ENCODE measurements at places on chromosomes 16 and 17.

- peak; percentile 56 for DNase-seq
These were observed 562 bp downstream of the ZC3H7A start for GRCh38 chr16:11796227-11797165.

DNA sequence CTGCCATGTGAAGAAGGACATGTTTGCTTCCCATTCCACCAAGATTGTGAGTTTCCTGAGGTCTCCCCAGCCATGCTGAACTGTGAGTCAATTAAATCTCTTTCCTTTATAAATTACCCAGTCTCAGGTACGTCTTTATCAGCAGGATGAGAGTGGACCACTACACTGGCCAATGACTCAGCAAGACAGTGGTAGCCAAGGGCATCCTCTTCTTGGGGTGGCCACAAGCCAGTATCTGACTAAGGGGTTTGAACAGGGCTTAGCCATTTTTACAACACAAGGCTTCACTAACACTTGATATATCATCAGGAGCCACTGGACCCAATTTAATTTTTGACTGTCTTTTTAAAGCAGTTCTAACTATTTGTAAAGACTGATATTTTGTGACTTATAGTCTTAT lies 21.1 kb upstream of the KRT24 start:
- no peak for DNase-seq

GRCh38 chr17:13297183-13297582 lies 279.4 kb upstream of the ELAC2 start:
- DNase-seq: peak; percentile 98

- DNase-seq: no peak
These were observed 2.5 kb downstream of the KRT17 start for GRCh38 chr17:41621916-41622315.

DNA sequence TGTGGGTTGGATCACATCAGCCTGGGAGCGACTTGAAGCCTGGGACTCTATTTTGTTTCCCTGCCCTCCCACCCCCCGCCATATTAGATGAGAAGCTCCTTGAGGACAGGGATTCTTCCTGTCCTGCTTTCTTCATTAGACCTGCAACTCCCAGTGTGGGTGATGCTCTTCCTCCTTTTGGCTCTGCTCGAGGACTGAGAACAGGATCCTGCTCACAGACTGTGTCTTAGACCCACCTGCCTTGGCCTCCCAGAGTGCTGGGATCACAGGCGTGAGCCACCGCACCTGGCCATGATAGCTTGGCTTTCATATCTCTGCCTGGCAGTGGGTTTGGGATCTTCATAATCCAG lies 21.5 kb upstream of the TNS4 start:
- no peak for DNase-seq

- DNase-seq: no peak
These were observed 170.7 kb downstream of the NTN1 start for GRCh38 chr17:9192010-9192409.

DNA sequence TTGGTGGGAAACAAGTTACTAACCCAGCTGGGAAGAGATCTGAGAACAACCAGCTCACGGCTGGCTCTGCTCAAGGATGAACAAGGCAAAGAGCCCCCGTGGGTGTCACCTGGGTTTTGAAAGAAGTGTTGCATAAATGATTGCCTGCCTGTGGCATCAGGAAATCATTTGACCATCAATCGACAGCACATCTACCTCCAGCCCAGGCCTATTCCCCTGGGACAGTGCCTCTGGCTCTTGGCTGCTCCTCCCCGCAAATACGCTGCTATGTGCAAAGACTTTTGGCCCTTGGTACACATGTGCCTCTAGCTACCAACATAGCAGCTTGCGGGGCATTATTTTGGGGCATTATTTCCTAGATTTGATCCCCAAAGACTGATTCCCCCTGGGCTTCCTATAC lies 39.4 kb upstream of the SMPD3 start:
- DNase-seq: no peak

GRCh38 chr17:50204431-50204830 lies 3.0 kb upstream of the COL1A1 start:
- DNase-seq: no peak

DNA sequence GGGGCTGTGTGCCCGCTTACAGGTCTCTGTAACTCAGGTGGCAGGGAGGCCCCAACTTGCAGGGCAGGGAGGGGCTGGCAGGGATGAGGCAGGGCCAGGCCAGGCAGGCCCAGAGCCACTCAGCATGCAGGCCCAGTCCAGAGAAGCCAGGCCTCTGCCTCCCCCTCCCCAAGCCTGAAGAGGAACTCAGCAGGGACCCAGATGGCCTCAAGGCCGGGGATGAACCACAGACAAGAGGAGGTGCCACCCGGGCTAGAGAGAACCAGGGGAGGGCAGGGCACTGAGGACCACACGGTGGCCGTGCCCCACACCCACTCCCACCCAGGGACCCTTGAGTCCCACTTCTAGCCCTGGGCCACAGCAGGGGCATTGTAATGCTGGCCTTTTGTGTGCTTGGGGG lies 29.8 kb upstream of the EIF1 start:
- DNase-seq: no peak

- no peak for DNase-seq
These were observed 9.7 kb downstream of the CDRT4 start for GRCh38 chr17:15457723-15458094.

GRCh38 chr16:4288148-4288921 lies 15.5 kb upstream of the TFAP4 start:
- peak; percentile 77 for DNase-seq

- DNase-seq: no peak
These were observed 43.7 kb upstream of the GOSR1 start for GRCh38 chr17:30433514-30433913.

GRCh38 chr17:1162116-1162855 lies 17.5 kb downstream of the ABR start:
- DNase-seq: peak; percentile 79

DNA sequence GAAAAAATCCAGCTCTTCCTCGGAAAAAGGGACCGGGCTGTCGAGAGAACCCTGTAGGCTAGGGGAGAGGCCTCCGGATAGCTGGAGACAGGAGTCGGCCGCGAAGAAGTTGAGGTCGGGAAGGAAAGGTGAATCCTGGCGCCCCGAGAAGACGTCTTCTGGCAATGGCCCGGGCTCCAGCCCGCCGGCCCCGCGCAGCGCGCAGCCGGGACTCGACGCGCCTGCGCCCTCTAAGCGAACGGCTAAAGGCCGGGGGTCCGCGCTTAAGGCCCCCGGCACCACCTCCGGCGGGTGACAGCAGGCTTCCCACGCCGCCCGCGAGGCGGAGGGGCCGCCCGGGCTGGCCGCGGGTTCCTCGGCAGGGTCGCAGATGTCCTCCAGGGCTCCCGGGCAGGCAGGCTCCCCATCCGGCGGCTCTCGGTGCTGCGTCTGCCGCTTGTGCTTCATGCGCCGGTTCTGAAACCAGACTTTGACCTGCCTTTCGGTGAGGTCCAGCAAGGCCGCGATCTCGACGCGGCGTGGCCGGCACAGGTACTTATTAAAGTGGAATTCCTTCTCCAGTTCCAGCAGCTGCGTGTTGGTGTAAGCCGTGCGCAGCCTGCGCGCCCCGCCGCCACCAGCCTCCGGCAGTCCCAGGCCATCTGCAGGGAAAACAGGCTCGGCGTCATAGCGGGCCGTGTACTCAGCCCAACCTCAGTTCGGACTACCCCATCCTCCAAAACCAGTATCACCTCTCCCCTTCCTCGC lies 1.6 kb downstream of the HOXB2 start:
- peak; percentile 60 for DNase-seq

GRCh38 chr17:55391244-55391757 lies 30.3 kb downstream of the MMD start:
- DNase-seq: no peak

DNA sequence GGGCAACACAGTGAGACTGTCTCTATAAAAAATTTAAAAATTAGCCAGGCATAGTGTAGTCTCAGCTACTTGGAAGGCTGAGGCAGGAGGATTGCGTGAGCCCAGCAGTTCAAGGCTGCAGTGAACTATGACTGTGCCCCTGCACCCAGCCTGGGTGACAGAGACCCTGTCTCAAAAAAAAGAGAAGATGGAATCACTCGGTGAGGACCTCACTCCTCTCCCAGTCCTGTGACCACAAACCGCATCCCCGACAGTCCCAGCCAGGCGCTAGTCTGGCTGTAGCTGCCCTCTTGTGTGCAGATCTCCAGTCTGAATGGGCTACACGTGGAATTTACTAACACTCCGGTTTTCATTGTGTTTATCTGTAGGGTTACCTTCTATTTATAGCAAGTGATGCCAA lies 11.1 kb downstream of the DEXI start:
- DNase-seq: no peak

DNA sequence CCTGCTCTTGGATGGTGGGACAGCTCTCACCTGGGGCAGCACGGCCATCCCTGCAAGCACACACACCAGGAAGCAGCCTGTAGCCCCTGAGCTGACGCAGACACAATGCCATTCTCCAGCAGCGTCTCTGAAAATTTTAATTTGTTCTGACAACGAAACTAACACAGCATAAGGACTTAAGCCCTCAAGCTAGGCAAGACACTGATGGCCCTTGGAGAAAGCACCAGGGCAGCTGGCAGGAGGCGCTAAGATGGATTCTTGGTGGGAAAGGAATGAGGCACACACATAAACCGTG lies 2.7 kb upstream of the LIMD2 start:
- DNase-seq: no peak

- DNase-seq: no peak
These were observed 748 bp downstream of the ATF7IP2 start for GRCh38 chr16:10386517-10387100.

DNA sequence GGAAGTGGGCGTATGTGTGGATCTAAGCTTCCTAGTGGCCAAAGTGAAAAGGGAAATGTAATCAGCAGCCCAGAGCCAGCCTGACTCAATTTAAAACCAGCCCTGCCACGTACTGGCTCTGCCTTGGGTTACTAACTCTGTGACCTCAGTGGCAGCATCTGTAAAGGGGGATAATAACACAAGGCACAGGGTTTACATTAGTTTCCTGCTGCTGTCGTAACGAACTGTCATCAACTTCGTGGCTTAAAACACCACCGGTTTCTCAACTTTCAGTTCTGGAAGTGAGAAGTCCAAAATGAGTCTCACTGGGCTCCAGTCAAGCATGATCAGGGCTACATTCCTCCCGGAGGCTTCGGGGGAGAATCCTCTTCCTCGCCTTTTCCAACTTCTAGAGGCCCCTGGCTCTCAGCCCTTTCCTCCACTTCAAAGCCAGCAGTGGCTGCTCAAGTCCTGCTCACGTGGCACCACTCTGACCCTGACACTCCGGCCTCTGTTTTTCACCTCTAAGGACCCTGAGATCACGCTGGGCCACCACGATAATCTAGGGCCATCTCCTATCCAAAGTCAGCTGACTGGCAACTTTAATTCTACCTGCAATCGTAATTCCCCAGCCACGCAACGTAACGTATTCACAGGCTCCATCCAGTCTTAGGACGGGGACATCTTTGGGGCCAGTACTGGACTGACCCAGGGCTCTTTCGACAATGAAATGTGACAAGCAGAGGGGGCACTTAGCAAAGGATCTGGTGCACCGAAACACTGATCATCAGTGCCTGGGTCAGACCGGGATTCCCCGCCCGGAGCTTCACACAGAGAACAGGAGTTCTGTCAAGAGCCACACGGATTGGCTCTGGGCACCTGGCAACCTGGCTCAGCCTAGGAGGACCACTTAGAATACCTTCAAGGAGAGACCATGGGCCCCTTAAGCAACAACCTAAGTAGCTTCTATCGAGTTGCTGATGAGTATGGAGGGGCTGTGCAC lies 14.5 kb downstream of the TMC6 start:
- no peak for DNase-seq

GRCh38 chr17:31093866-31094599 lies 744 bp upstream of the NF1 start:
- DNase-seq: no peak

DNA sequence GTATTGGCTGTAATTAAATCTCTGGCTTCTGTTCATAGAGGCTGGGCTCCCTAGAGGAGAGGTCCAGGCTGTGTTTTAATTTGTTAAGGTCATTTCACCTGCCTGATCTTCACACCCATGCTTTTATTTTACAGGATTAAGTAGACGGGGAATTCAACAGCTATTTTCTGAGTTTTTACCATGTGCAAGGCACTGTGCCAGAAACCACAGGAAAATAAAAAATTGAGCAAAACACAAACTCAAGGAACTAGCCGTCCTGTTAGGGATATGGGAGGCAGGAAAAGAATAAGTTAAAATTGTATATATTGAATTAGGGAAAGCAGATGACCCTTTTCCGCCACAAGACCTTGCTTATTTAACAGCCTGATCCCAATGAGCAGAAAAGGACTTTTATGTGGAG lies 29.1 kb downstream of the HS3ST3A1 start:
- no peak for DNase-seq

- no peak for DNase-seq
These were observed 250.6 kb downstream of the UTP18 start for GRCh38 chr17:51510940-51511339.

DNA sequence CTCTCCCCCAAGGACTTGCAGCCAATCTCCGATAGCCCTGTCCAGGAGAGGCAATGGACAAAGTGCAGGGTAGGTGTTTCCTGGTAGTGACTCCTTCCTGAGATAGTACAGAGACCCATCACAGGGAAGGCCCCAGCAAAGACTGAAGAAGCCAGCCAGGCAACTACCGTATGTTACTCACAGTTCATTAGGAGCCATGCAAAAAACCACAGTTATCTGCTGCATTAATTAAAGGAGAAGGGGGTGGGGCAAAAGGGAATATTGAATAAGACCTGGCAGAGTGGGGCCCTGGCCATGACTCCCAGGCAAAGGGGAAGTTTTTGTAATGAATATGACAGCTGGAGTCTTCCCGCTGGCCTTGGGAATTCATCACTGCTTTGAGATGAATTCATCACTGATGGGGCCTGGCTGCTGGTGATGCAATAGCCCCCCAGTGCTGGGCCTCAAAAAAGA lies 2.5 kb upstream of the SLC13A2 start:
- DNase-seq: no peak

- no peak for DNase-seq
These were observed 187.2 kb downstream of the CDK5R1 start for GRCh38 chr17:32673964-32674363.

DNA sequence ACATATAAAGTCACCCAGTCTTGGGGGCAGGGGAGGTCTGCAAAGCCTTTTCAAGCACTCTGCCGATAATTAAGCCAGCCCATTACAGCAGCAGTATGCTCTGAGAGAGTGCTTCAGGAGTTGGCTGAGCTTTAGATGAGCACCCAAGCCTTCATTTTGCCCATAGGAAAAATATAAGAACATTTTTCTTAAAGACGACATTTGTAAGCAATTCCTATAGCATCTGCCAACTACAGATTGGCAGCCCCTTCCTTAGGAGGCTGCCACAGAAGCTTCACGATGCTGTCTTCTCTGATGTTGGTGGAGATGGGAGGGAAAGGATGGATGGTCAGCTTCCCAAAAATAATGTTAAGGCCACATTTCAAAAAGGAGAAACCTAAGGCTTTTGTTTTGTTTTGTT lies 367.5 kb downstream of the XYLT1 start:
- DNase-seq: no peak

DNA sequence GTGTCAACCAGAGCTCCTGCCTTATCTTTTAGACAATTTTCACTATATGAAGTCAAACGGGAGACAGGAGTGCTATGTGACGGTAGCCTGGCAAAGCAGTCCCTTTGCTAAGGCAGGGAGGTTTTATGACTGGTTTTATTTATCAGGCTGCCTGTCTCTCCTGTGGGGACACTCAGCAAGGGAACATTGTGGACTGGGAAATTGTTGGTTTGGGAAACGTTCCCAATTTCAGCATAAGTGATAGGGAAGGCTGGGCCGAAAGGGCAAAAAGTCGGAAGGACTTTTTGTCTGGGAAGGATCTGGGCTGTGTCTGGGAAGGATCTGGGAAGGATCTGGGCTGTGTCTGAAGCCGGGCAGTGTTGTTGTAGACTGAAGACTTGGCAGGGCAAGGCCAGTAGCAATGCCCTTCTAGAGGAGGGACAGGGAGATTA lies 211.2 kb downstream of the PARN start:
- no peak for DNase-seq

All from NCI-H146 (cell line).